ENCODE measurements at places on chromosomes 2 and 18. TPM values are rescaled to one million over a fixed set of nuclear protein-coding genes. Genes with fewer than 3 reads are reported as not detected.

GRCh38 chr2:224312741-224313140, 89.2 kb downstream of the FAM124B start:
- no peak for DNase-seq

DNA sequence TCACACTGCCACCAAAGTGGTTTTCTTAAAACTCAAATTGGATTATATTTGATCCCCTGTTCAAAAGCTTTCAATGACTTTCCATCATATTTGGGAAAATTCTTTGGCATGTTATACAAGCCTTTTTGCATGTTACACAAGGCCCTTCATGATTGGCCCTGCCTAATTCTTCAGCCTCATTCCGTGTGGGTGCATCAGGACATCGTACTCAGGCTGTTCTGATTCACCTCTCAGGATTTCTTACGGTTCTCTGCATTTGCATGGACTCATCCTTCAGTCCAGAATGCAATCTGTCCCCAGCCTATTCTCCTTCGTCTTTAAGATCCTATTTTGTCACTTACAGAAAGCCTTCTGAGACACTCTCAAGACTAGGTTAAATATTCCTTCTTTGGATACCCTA, 107.8 kb downstream of the LYPD1 start:
- no peak for DNase-seq

DNA sequence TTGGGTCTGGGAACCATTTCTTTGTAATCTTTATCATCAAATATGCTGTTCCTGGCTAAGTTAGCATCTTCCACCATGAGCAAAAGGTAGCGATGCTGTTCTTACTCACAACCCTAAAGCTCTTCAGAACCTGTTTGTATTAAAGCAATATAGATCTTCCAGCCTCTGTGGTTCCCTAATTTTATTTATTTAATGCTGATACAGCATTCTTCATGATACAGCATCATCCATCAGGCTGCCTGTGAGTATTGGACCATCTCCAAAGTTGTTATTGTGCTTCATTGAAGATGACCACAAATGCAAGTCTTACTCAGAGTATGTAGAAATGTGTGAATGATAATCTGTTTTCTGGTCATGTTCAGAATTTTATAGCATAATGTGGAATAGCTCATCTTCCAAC, 40.9 kb upstream of the CTLA4 start:
- DNase-seq = no peak

GRCh38 chr18:415617-416612, 84.6 kb downstream of the COLEC12 start:
- peak; percentile 69 for DNase-seq

Gene HADHB
- total RNA-seq = 83.9 TPM

DNA sequence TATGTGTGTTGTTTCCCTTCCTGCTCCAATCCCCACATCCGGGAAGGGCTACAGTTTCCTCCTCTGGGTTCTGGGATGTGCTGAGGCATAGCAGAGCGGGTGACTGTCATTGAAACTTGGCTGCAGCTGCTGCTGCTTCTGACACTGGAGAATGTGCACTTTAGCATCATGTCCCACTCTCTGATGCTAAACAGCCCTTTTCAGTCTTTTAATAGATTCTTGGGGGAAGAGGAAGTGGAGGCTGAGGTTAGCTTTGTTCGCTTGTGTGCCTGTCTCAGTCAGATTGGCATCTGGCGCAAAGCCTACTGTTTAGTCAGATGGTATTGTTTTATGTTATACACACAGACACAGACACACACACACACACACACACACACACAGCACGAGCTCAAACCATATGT, 136.5 kb upstream of the RND3 start:
- peak; percentile 51 for DNase-seq

DNA sequence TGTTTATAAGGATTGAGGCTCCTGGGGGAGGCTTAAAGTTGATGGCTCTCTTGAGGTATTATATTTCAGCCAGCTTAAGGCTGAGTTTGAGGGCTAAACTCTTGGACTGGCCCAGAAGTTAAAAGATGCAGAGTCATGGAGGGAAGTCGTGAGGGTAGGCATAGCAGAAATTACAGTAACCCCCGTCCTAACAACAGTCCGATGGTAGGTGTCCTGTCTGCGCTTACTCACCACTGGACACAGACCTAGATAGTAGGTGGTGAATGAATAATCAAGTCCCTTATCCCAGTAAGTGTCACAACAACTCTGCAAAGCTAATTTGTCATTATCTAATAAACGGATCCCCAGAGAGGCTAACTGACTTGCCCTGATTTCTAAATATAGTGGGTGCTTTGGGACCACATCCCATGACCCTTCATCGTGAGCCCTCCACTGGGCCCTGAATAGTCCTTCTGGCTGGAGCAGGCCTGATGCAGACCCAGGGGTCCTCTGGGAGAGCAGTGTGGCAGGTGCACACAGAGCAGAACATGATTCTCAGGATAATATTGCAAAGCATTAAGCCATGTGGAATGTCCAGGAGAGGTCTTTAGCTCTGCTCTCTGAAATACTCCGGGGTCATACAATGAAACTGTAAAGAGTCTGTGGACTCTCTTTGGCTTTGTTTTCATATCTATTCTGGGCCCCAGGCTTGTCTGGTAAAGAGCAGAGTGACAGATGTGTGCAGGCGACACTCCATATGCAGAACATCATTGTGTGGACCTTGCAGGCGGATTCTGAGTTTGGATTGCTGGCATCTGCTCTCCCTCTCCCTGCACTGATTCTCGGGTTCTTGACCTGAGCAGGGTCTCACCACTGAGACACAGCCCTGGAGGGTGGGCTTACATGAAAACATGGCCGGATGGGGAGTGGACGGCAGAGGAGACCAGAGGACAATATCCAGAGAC, 98.1 kb downstream of the RNF144A start:
- DNase-seq = no peak

DNA sequence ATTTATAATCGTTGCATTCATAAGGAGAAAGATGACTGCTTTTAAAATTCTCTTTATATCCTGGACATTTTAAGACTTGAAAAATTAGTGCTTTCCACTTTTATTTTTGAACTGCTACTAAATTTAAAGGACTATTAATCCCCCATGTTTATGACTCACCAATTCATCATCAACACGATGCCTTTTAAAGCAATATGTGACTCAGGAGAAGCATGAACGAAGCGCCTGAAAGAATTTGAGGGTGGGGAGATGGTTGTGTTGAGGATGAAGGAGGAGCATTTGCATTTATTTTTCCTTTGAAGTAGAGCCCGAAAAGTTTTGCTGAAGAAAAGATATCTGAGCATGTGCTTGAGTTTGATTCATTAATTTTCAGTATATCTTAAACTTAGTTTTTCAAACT, 192.2 kb upstream of the LRRTM1 start:
- no peak for DNase-seq

Gene FBXO11
- total RNA-seq = 48.1 TPM

Gene TMEFF2
- total RNA-seq = 0.12 TPM

DNA sequence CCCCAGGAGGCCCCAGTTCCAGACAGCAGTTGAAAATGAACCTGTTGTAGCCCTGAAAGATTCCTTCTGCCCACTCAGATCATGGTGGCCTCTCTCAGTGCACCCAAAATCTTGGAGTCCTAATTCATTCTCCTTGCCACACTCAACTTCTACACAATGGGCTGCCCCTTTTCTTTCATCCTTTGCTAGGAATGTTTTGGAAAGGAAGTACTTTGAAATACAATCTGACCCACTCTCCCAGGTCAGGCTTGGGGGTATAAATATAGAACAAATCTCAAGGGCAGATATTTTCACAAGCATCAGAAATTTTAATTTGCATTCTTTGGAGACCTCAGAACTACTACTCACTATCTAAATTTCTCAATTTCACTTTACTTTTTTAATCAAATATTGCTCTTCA, 103.2 kb upstream of the SH3BP4 start:
- no peak for DNase-seq

DNA sequence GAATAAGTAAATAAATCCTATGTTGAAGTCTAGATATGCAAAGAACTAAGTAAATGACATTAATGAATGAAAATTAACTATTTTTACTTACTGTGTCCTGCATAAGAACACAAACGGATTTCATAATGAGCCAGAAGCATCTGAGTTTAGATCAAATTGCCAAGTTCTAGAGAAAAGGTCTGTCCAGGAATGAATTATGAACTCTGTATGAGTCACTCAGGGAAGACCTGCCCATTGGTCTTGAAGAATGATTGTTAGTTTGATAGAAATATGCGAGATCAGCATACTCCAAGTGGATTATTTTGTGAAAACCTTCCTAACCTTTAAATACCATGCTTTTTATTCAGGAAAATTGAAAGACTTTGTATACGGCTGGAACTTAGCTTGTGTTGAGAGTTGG, 189.5 kb downstream of the DOK6 start:
- no peak for DNase-seq

Gene UPP2
- not detected for total RNA-seq

Gene SLC30A3
- 0.11 TPM for total RNA-seq

Gene CHN1
- 34.4 TPM for total RNA-seq

Gene ATP8B1
- total RNA-seq = 5.2 TPM

- no peak for DNase-seq
Observed at GRCh38 chr2:231605607-231606091, 13.0 kb downstream of the TEX44 start.

GRCh38 chr18:46555724-46556123, 101.3 kb downstream of the LOXHD1 start:
- peak; percentile 15 for DNase-seq

All from Daoy (cell line).